ENCODE measurements at places on chromosomes 2 and 18. TPM values are rescaled to one million over a fixed set of nuclear protein-coding genes. Genes with fewer than 3 reads are reported as not detected.

The TDRD15 gene
- total RNA-seq: not detected

The CPO gene
- total RNA-seq: 0.62 TPM

The EPAS1 gene
- 0.03 TPM for total RNA-seq

The UNC50 gene
- 38.5 TPM for total RNA-seq

The STPG4 gene
- total RNA-seq: not detected

The MROH2A gene
- total RNA-seq: not detected

The SYT4 gene
- total RNA-seq: not detected

The NYAP2 gene
- not detected for total RNA-seq

The ZSWIM2 gene
- total RNA-seq: not detected

The DYSF gene
- total RNA-seq: 0.18 TPM

The SLC8A1 gene
- total RNA-seq: 199 TPM

The FAM237A gene
- not detected for total RNA-seq

The NGEF gene
- 0.31 TPM for total RNA-seq

The ACTR3 gene
- total RNA-seq: 269 TPM

The TCF23 gene
- not detected for total RNA-seq

The DAPL1 gene
- total RNA-seq: not detected

The POMC gene
- total RNA-seq: not detected

The SPDYA gene
- 1.7 TPM for total RNA-seq

The CSRNP3 gene
- total RNA-seq: not detected

The FMNL2 gene
- total RNA-seq: 16.3 TPM

The ALPG gene
- 218 TPM for total RNA-seq

The MOCOS gene
- not detected for total RNA-seq

The RASGRP3 gene
- 2.7 TPM for total RNA-seq

The RIT2 gene
- total RNA-seq: not detected

The STARD6 gene
- total RNA-seq: not detected

The WNT10A gene
- total RNA-seq: 0.12 TPM

The CCBE1 gene
- total RNA-seq: not detected

The ABCB11 gene
- total RNA-seq: not detected

The RNF152 gene
- total RNA-seq: 0.07 TPM

The TLX2 gene
- not detected for total RNA-seq

The ATP5F1A gene
- total RNA-seq: 912 TPM

The ABCB6 gene
- 21.5 TPM for total RNA-seq

The TNFAIP6 gene
- total RNA-seq: not detected

The CACNB4 gene
- total RNA-seq: 0.12 TPM

The NAT8 gene
- not detected for total RNA-seq

The AFTPH gene
- 15.8 TPM for total RNA-seq

The CRACDL gene
- 2.9 TPM for total RNA-seq

The COX5B gene
- 441 TPM for total RNA-seq

The SOCS6 gene
- 32.5 TPM for total RNA-seq

The GAREM1 gene
- not detected for total RNA-seq

The POTEC gene
- not detected for total RNA-seq

The CNNM3 gene
- total RNA-seq: 16.6 TPM

The IL18RAP gene
- total RNA-seq: not detected

The HES6 gene
- 56.0 TPM for total RNA-seq

The TSPYL6 gene
- not detected for total RNA-seq

The PPP1R1C gene
- total RNA-seq: not detected

The EFR3B gene
- total RNA-seq: 0.18 TPM

The BOK gene
- 36.3 TPM for total RNA-seq

The PMS1 gene
- total RNA-seq: 25.2 TPM

The VWA3B gene
- total RNA-seq: not detected

The DRC1 gene
- total RNA-seq: not detected

The RAB27B gene
- total RNA-seq: not detected

The SERPINB8 gene
- total RNA-seq: not detected

The UCN gene
- not detected for total RNA-seq

The ABCG5 gene
- total RNA-seq: not detected

The DSG1 gene
- not detected for total RNA-seq

The CYP1B1 gene
- total RNA-seq: not detected

All from G401 (cell line).